ENCODE measurements at places on chromosomes 4 and X.
A peak's percentile ranks its signal among the peaks of the same experiment; 100 is the strongest.

DNA sequence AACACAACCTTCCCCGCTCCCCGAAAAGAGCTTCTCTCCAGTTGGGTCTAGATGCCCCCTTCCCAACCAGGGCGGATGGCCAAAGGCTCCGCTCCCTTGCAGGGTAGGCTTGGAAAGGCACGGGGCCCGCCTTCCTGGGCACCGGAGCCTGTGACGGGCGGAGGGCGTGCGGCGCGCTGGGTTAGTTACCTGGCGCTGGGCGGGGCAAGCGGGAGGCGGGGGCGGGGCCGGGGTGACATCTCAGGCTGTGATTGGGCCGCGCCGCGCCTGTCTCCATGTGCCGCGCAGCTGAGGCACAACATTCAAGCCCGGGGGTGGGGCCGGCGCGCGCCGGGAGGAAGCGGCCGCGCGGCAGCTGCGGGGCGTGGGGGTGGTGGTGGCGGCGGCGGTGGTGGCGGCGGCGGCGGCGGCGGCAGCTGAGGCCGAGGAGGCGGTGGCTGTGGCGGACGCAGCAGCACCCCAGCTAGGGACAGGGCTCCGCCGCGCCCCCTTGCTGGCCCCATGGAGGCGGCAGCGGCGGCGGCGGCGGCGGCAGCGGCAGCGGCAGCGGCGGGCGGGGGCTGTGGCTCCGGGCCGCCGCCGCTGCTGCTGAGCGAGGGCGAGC, at the start of gene REPS2:
Gene REPS2 (plus strand): TSS at position 298 of the 604 bp plus-strand sequence. CDS start 204 bp downstream, at position 502.
- DNase-seq = peak; percentile 70

DNA sequence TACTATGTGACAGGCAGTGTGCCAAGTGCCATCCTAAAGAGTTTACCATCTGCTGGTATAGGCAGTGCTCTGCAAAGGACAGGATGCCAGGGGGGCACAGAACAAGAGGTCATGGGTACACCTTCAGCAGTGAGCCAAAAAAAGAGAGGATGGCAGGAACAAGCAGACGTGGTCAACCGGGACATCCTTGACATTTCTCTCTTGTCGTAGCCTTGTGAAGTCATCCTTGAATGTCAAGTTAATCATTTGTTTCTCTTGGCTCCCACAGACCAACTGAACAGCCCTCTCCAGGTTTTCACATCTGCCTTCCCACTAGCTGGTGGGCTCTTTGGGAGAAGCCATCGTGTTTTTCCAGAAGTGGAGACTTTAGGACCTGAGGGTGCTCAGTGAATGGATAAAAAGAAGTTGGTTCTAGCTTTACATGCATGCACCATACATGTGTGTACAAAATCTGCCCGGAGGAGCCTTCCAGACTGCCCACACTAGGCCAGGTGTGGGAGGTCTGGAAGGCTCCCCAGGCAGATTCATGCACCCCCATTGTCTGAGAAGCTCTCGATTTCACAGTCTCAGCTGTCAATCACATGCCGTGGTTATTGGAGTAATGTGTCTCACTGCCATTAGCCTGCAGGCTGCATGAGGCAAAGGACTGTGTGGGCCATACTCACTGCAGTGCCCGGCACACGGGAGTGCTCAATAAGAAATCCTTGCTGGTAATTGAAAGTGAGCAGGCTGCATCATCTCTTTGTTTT, 16.4 kb downstream of the PNMA6F start:
- no peak for DNase-seq

- DNase-seq = no peak
Observed at GRCh38 chrX:1231850-1232465, 19.5 kb upstream of the CRLF2 start.

GRCh38 chrX:11888421-11888820, 130.4 kb downstream of the MSL3 start:
- DNase-seq = no peak

DNA sequence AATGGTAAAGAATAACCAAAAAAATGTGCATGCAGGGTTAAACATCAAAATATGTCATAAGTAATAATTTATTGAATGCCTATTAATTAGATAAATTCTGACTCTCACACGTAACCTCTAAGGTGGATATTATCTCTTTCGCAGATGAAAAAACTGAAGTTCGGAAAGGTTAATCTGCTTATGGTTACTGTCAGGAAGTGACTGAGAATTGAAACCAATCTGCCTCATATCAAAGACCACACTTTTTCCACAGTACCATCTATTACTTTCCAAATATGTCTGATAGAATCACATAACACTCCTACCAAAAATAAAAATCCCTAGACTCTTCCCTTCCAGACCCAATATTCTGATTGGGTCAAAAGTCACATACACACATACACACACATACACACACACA, 6.2 kb downstream of the CHIC2 start:
- DNase-seq = no peak

- no peak for DNase-seq
Observed at GRCh38 chr4:177239878-177240277, 69.8 kb upstream of the NEIL3 start.

- no peak for DNase-seq
Observed at GRCh38 chr4:1597021-1597931, 86.8 kb downstream of the FAM53A start.

DNA sequence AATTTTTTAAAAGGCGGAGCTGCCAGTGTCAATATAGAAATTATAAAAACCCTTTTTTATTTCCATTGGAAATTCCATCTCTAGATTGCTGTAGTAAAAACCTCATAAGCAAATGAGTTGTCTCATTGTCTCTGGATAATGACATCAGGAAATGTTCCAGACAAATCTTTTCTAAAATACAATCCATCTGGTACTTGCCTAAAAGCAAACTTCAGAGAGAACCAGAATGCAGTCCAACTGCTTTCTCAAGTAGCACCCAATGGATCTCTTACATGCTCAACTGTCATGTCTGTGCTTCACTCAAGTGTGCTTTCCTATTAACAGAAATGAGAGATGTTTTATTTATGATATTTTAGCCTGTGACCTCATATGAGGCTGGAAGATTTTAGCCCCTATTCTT, 399.6 kb upstream of the NDST3 start:
- no peak for DNase-seq

GRCh38 chrX:68536429-68536828, 37.6 kb downstream of the YIPF6 start:
- DNase-seq = no peak

- DNase-seq = no peak
Observed at GRCh38 chr4:86482306-86483172, 111.6 kb upstream of the PTPN13 start.

DNA sequence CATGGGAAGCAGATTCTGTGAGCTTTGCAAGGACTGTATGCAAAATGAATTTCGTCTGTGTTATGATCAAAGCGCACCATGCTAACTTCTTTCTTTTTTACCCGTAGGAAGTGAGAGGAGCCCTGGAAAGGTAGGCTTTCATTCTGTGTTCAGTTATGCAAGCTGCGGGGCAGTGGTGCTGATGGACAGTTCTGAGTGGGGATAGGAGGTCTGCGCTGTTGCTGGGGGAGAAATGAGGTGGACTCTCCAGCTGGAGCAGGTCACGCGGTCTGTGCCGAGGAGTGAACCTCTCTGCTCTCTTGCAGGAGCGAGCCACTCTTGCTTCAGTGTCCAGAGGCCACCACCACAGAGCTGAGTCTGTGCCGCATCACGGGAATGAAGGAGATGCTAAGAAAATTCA, 4.5 kb downstream of the TRIML1 start:
- DNase-seq = no peak

DNA sequence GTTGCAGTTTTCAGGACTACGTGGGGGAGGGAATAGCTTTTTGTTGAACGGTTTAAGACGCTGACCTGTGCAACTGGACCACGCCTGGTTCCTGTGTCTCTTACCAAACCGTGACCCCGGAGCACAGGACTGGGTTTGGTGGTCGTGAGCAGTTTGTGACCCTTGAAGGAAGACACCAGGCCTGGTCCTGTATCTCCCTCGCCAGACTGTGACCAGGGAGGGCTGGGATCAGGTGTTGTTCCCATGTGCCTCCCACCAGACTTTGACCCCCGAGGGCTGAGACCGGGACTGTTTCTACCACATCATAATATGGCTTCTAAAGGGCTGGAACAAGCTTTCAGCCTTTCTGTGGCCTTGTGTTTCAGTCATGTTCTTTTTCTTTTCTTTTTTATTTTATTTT, 683 bp downstream of the EBP start:
- no peak for DNase-seq

DNA sequence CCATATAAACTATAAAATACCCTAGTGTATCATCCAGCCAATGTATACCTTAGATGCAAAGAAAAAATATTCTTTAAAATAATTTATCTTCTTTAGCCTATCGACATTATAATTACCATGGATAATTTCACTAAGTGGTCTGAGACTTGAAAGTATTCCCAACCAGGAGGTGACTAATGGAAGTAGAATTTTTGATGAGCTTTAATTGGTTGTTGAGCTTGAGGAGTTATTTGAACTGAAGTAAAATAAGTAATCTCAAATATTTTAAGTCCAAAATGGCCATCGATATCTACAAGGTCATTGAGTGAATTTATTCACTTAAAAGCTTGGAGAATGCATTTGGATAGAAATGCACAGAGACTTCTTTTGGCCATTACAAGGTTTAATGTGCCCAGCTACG, 436.2 kb downstream of the TLL1 start:
- DNase-seq = no peak

- DNase-seq = peak; percentile 80
Observed at GRCh38 chrX:110450050-110450449, 91.4 kb downstream of the RTL9 start.

GRCh38 chr4:70300215-70300614, 34.6 kb upstream of the CABS1 start:
- no peak for DNase-seq

GRCh38 chrX:19347916-19348315, 4.2 kb downstream of the PDHA1 start:
- DNase-seq = no peak

GRCh38 chr4:145480257-145480656, 1.4 kb upstream of the SMAD1 start:
- no peak for DNase-seq

DNA sequence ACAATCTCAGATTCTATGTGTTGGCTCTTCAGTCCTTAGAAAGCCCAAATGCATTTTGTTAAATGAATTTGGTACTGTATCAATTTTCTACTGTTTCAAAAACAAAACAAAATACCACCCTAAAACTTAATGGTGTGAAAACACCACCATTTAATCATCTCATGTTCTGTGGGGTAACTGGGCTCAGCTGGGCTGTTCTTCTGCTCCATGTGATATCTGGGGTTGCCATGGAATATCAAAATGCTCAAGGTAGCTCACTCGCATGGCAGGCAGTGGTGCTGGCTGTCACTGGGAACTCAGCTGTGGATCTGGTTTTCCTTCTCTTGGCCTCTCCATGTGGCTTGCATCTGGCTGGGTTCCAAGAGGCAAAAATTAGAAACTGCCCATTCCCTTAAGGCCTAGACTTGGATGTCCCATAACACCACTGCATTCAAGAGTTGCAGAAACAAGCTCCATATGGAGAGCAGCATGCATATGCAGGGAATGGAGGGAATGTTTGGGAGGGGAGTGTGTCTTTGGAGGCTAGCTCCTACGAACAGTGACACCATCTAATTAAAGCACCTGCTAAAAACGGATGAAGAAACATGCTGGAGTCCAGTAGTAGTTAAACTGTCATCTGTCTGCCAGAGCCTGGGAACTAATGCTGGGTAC, 279.2 kb downstream of the STK32B start:
- no peak for DNase-seq

DNA sequence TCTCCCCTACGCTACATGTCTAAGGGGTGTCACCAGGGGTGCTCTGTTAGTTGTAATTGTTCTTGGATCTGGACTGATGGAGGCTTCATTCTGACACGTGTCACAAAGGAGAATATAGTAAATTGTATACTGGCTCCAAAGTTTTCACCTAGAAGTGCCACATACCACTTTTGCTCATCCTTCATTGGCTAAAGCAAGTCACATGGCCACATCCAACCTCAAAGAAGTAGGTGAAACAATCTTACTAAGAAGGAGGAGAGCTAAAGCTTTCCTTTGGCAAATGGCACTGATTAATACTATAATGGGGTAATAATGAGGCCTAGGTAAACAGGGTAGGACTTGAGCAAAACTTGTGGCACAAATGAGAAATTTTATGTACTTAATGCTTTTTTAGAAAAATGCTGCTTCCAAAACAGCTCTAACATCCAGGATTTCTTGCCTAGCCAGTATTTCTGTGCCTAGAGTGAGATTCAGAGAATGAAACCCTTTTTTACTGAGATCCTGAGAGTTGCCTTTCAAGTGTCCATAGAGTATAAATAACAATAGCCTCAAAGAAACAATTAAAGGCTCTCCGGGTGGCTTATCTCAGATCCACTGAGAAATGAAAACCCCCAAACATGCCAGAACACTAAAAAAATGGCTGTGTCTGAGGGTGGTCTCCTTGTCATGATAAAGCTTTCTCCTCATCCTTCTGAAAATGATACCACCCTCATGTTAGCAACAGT, 34.7 kb downstream of the NHS start:
- no peak for DNase-seq

- peak; percentile 21 for DNase-seq
Observed at GRCh38 chrX:46737462-46737861, 21.5 kb downstream of the SLC9A7 start.

DNA sequence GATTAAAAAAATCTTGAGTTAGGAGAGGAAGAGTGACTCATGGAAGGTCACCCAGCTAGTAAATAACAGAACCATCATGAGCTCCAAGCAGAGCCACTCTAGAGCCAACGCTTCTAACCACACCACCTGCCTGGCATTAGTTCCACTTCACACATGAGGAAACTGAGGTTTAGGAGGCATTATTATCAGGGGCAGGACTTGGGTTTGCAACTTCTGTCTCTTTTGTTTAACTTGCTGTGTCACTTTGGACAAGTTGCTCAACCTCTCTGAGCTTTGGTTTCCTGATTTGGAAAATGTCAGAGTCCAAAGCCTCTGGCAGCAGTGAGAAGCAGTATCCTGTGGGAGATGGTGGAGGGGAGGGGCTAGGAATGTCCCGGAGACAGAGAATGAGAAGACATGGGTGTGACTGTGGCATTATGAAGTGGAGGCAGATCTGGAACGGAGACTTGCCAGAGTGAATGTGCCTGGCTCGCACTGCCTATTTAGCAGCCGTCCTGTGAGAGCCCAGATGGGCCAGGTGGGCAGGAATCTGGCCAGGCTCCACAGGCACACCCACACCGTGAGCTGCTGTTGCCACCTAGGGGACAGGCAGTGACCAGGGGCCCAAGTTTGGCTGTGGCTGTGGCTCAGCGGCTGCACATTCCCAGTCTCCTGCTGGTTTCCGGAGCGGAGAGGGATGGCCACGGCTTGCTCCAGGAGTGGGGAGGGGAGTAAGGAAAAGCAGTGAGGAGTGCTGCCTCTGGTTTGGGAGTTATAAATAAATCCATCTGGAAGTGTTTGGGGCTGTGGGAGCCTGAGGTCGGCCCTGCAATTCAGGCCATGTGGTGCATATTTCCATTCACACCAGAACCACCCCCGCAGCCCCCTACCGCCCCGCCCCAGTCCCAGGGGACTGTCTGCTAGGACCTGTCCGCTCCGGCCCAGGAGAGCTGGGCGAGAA, 93.4 kb downstream of the NHSL2 start:
- no peak for DNase-seq

DNA sequence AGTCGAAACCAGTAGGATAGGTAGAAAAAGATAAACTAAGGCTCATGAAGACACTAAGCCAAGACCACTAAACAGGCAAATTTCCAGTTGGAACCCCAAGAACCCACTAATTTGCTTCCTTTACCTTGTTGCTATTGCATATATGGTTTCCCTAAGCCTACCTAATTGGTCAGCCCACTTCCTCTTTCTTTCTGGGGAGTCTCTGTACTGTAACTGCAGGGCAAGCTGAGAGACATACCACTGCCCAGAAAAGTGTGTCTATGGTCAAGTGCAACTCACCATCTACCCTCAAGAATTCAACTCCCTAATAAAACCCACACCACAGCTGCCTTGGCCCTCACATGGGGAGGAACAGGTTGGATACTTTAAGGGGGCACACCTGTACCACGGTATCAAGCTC, 28.6 kb downstream of the IDS start:
- no peak for DNase-seq
